ENCODE measurements at places on chromosomes 5 and 9.

- DNase-seq, result no peak
Observed at GRCh38 chr5:120848883-120849282, 384.8 kb downstream of the PRR16 start.

GRCh38 chr9:16367605-16368231, 502.8 kb downstream of the BNC2 start:
- peak; percentile 75 for DNase-seq

DNA sequence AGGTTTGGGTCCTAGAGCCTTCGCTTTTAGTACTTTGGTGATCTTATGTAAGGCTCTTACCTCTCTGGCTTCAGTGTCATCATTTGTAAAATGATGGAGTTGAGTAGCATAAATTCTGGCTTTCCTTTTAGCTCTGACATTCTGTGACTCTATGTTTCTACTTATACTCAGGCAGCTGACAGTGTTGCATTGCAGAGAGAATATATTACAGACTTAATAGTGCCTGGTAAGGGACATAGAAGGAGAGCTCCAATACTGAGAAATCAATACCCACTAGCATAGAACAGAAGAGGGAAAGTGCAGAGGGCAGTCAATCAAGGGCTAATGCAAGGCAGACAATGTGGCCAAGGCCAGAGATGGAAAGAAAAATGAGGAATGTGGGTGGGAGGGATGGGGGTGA, 371.4 kb upstream of the TLE4 start:
- DNase-seq, result no peak

GRCh38 chr9:33708441-33708840, 86.9 kb upstream of the PRSS3 start:
- no peak for DNase-seq

GRCh38 chr5:155094455-155094854, 80.9 kb downstream of the KIF4B start:
- DNase-seq, result no peak

GRCh38 chr5:172798422-172799215, 27.6 kb upstream of the DUSP1 start:
- DNase-seq, result peak; percentile 94

- no peak for DNase-seq
Observed at GRCh38 chr5:161513942-161514341, 32.6 kb downstream of the GABRB2 start.

DNA sequence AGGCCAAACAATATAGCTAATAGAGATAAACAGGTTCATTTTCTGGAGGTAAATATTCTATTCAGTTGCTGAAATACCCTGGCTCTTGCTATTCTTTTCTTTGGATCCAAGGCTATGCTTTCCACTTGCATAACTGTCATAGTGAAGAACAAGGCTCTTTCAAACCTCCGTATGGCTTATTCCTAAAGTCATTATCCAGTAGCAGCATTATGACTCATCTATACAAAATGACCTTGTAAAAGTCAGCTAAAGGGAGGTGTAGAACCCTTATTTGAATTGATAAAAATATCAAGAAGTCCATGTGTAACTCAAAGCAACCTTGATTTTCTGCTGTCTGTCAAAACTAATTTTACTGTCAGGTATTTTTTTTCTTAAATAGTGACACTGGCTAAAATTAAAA, 447.8 kb downstream of the PLK2 start:
- DNase-seq, result no peak

GRCh38 chr9:113299800-113300292, 3.3 kb downstream of the RNF183 start:
- peak; percentile 21 for DNase-seq

- DNase-seq, result peak; percentile 44
Observed at GRCh38 chr9:131918481-131918880, 161.2 kb downstream of the MED27 start.

GRCh38 chr5:148381906-148382305, 1.9 kb upstream of the FBXO38 start:
- no peak for DNase-seq

- no peak for DNase-seq
Observed at GRCh38 chr5:43274435-43275114, 38.6 kb downstream of the HMGCS1 start.

DNA sequence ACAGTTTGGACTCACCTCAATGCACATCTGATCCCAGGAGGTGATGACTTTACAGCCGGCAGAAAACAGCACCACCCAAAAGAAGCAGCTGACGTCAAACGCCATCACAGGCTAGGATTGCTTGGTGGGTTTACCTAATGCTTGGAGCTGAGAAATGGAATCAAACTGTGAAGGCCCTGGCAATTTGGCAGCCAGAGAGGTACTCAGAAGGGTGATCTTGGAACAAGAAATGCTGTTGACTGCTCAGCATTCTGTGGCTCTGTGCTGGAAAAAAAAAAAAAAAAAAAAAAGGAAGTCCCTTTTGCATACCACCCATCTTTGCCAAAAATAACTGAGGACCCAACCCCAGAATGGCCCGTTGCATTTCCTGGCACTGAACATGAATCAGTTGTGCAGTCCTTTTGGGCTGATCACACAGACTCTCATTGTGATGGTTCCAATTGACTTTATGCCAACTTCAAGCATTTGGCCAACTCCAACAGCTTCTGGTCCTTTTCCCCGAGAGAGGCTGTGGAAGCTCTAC, at the start of gene CD180:
Gene CD180, minus strand, starts transcription at position 263 of the 523 bp plus-strand sequence. Its CDS starts 158 bp downstream, at position 105.
- no peak for DNase-seq

GRCh38 chr9:37432020-37432419, 9.5 kb downstream of the GRHPR start:
- DNase-seq, result no peak

GRCh38 chr9:122122903-122123632, 30.0 kb upstream of the TTLL11 start:
- DNase-seq, result peak; percentile 83

GRCh38 chr9:72257814-72258213, 107.2 kb downstream of the ZFAND5 start:
- DNase-seq, result no peak

DNA sequence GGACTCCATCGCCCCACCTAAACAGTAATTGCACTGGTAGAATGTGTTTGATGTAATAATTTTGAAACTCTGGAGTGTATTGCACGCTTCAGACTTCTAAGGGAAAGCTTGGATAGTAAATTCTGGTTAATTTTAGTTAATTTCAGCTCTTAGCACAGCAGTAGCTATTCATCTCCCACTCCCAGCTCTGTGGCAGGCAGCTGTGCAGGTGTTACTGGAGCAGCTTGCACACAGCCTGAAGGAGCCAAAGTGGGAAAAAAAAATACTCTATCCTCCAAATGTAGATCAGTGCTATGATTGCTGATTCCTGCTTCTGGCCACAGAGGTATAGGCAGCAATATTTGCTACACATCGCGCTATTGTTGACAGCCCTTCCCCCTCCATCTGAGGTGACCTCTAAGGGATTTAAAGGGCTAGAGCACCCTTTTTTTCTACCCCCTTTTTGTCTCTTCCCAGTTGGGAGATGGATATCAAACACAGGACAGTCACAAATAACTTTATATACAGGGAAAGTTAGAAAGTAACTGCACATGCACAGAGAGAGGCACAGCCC, 97.4 kb downstream of the KCTD16 start:
- no peak for DNase-seq

- DNase-seq, result no peak
Observed at GRCh38 chr5:133289686-133290367, 238.0 kb downstream of the HSPA4 start.

GRCh38 chr9:124390794-124391658, 24.2 kb downstream of the PSMB7 start:
- no peak for DNase-seq

GRCh38 chr9:121708768-121709488, 57.5 kb downstream of the DAB2IP start:
- DNase-seq, result no peak

DNA sequence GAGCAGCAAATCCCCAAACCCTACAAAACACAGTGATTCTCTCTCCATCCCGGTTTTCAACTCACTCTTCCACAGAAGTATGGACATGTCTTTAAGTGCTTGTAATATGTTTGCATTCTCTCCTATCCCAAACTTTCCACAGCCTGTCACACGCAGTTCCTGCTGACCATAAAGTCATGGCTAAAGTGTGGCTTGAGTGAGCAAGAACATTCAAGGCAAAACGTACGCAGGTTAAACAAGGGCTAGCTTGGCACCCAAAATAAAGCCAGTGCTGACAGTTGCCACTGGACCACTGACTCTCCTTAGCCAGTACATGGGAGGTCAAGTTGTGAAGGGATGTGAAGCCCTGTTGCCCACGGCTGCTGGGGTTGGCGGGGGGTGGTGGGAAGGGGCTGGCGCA, 211.1 kb upstream of the IRX1 start:
- DNase-seq, result no peak

DNA sequence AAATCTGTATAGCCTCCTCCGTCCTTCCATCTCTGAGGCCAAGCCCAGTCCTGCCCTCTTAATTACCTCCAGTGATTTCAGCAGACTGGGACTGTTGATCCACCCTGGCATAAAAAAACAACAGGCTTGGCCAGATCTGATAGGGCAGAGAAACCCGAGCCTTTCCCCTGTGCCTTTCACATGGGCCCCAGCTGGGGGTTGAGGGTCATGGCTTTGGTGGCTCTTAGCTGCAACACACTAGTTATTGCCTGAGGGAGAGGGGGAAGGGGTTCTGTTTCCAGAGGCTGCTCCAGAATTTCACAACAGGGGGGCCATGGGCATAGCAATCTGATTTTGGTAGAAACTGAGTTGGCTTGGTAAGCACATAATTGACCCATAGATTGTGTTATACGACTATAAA, 21.2 kb upstream of the PANK3 start:
- DNase-seq, result no peak

- no peak for DNase-seq
Observed at GRCh38 chr9:127279717-127280285, 15.2 kb downstream of the GARNL3 start.

DNA sequence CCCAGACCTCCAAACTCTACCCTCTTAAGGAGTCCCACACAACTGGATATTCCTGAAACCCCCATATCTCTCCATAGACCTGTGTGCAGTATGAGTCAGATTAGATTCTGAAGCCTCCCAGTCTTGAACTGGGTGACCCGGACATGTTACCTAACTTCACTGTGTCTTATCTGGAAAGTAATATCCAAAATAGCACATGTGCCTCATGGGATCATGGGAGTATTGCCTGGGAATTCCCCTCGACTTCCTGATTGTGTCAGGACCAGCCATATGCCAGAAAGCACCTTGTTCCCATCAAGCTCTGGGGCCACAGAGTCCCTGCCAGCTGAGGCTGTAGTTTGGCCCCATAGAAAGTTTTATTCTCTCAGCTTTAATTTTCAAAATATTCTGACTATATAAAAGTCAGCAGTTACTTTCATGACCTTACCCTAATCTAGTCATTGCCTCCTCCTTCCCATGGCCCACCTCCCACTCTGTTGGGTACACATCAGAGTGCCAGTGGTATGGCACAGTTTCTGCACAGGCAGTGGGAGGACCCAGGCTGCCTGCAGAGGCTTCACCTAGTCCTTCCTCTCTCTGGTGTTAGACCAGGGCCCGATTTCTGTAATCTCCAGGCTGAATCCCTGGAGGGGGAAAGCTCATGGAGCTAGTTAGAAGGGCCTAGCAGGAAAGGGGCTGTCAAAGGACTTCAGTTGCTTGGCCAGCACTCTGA, 19.5 kb upstream of the B4GALT1 start:
- no peak for DNase-seq

DNA sequence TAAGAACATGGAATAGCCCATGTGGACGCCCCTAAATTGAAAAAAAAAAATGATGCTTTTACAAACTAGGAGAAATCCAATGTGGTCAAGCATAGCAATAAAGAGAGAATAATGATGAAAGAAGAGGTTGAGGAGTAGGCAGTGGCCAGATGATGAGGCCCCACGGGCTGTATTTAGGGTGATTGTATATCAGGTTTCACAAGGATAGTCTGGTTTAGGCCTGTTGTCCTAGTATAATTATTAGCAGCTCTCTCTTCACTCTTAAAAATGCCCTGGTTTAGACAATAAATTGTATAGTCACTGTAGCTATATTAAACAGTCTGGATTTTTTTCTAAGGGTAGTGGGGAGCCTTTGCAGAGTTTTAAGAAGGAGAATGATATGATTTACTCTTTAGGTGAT, 102.4 kb upstream of the PRRC1 start:
- DNase-seq, result no peak

- DNase-seq, result no peak
Observed at GRCh38 chr5:113283558-113283957, 151.2 kb downstream of the TSSK1B start.

DNA sequence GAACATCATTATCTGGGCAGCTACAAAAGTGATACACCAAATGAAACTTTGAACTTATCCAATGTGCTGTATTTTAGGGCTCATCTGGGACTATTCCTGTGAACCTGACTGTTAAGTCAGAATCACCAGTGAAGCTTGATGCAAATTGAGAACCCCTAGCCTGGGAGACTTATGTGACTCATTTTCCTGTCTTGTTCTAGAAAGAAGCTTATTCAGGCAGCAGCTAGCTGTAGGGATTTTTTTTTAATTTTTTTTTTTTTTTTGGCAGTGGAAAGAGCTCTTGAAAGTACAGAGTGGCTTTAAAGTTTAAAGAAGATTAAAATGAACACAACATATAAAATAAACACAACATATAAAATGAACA, 81.1 kb upstream of the TNFAIP8 start:
- peak; percentile 57 for DNase-seq

DNA sequence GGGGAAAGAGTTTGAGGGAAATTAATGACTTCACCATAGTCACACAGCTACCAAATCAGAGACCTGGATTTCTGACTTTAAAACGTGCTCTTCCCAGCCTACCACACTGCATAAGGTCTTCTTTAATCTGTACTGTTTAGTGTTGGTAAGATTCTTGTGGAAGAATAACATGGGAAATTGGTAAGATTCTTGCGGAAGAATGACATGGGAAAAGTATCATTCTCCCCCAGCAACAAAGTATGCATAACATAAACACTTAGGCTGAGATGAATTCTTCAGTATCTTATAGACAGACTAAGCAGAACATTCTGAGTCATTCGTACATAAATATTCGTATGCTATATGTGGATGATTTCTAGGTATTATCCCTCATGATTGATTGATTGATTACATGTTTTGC, 170.4 kb downstream of the FOCAD start:
- no peak for DNase-seq

DNA sequence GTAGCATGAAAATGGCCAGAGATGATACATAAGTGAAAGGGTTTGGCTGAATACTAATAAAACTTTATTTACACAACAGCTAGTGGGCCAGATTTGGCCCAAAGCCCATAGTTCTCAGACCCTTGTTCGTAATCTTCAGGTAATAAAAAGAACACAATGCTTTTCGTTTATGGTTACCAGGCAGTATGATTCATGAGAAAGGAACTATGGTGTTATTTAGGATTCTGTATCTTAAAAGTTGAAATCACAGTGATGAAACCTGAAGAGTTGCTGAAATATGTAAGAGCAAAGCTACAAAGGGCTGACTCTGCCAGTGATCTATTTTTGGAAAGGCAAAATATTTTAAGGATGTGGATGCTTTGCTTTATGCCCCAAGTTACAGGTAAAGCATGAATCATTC, 192.7 kb downstream of the SMC2 start:
- no peak for DNase-seq

GRCh38 chr5:81393783-81394718, at the start of gene ACOT12:
Gene ACOT12 (minus strand): TSS chr5:81394134. CDS start chr5:81394114, 20 bp downstream.
- peak; percentile 59 for DNase-seq

GRCh38 chr5:64834611-64835010, 65.9 kb downstream of the CWC27 start:
- DNase-seq, result no peak
